ENCODE measurements at places on chromosomes 1 and 21.

DNA sequence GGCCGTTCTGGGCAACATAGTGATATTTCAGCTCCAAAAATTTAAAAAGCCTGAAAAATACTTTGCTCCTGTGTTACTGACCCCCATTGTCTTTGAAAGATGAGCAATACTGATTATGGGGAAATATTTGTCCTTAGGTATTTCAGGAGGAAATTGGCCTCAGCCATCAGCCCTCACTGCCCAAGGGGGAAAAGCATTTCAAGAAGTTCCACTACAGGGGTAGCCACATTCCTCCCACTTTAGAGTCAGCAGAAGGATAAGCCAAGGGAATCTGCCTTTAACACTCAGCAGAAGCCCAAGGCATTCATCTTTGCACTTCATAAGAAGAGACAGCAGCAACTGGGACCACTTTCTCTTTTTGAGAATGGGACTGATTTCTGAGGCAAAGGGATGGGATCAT, 40.5 kb upstream of the ZNF326 start:
- no peak for DNase-seq

DNA sequence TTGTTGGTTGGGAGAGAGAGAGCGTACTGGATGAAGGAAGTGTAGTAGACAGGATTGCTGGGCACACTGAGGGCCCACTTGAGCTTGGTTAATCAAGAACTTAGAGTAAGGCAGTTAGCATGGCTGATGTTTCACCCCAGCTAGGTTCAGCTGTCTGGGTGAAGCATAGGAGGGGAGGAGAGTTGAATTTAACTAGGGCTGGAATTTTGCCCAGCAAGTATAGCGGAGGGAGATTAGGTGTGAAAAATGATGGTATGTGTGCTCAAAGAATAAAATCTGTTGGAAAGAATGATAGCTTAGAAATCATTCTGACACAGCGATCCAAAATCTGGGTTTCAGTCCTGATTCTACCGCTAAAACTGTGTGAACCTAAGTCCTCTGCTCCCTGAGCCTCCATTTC, 461.5 kb upstream of the PROX1 start:
- no peak for DNase-seq

DNA sequence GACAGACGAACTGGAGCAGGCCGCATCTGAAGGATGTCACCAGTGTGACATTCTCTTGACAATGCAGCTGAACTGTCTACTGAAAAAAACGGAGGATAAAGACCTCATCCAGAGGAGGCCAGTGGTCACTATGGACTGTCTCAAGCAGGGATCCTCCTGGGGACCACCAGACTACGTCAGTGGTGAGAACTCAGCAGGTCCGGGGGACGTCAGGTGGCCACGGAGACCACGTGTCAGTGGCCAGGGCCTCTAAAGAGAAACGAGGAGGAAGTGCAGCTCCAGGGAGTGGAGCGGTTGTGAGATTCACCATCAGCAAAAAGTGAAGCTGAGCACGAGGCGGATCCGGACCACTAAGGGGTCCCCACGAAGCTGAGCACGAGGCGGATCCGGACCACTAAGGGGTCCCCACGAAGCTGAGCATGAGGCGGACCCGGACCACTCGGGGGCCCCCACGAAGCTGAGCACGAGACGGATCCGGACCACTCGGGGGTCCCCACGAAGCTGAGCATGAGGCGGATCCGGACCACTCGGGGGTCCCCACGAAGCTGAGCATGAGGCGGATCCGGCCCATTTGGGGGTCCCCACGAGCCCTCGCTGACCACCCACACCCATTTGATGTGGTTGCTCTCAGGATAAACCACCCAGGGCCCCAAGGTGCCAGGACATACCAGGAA, 13.5 kb upstream of the TMEM240 start:
- DNase-seq: no peak

DNA sequence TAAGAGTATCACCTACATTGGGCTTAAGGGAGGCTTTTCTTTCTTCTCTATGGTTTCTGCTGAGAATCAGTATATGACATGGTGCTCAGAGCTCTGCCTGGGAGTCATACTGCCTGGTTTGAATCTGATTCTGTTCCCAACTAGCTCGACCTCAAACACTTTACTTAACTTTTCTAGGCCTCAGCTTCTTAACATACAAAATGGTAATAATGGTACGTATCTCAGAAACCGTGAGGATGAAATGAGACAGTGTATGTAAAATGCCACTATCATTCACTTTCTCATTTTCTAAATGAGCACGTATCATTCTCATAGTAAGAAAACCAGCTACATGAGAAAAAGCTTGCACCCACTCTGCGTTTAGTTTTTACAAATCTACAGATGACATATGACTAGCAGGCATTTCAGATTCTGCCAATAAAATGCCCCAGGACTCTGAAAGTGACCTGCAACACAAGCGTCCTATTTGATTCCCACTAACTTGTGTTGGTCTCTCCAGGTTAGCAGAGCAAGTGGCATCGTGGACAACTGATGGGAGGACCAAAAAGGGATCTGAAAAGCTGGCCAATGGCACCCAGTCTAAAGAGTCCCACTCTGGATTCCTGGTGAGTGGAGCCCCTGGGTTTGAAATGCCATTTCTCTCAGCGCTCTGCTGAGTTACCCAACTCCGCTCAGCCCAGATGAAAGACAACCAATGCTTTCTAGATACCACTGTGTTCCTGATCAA, 6.1 kb downstream of the CTNNBIP1 start:
- peak; percentile 48 for DNase-seq

- peak; percentile 54 for DNase-seq
Observed at GRCh38 chr1:28172713-28173150, 3.8 kb downstream of the PTAFR start.

DNA sequence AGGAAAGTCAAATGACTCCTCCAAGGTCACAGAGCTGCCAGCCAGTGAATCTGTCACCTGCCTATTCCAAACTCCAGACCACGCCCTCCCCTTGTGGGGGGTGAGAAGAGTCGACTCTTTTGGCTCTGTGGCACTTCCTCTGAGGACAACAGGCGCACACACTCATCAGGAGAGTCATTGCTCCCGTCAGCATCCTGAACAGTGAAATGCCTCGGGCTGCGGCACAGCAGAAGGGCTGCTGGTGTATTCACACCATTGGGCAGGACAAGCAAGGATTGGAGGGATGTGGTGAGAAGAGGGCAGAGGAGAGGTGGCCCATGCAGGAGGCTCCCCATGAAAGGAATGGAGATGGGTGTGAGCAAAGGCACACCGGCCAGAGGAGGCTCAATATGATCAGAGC, 239.0 kb downstream of the TOMM20 start:
- DNase-seq: no peak

DNA sequence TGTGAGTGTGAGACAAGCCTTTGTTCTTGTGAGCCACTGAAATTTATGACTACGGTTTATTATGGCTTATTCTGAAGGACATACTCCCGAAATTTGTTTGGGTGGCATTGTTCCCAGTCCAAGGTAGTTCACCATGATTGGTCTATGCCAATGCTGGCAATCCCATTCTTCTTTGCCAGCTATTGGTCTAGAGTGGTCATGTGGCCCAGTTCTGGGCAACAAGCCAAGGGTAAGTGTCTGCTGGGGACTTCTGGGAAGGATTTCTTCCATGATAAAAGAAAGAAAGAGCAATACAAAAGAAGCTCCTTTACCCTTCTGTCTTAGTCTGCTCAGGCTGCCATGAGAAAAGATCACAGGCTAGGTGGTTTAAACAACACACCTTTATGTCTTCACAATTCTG, 201.6 kb downstream of the SLC35F3 start:
- no peak for DNase-seq

- DNase-seq: no peak
Observed at GRCh38 chr21:41832596-41833496, 46.3 kb downstream of the PRDM15 start.

DNA sequence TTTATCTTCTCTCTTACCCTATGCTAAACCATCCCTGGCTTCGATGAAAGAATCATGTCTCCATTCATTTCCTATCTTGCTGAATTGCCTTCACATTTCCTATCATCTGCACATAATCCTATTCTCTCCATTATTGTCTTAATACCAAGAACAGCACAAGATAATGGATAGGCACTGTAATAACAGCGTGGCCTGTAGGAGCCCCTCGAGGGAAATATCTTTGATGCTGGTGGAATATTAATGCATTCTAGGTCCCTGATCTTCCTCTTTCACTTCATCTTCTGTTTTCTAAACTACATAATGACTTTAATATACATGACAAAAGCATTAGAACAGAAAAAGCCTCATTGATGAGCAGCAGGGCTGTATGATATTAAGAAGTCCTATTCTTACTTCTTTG, 720.6 kb downstream of the RWDD3 start:
- DNase-seq: no peak

GRCh38 chr1:231836227-231836893, 209.8 kb downstream of the DISC1 start:
- no peak for DNase-seq

DNA sequence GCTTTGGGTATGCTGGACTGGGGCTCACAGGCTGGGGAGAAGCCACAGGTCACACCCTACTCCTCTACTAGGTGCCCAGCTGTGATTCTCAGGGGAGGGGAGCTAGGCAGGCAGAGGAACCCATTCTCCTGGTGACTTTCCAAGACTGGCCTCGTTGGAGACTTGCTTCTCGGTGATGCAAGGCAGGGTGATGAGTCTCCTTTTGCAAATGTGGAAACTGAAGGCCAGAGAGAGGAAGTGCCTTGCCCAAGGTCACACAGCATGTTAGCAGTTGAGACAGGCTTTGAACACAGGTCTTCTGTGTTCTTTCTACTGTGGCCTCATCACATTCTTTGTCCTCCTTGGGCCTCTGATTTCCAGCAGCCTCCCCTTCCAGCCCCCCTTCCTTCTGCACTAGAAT, 20.5 kb upstream of the C1QA start:
- no peak for DNase-seq

GRCh38 chr1:1973716-1974642, 29.6 kb downstream of the CFAP74 start:
- no peak for DNase-seq

DNA sequence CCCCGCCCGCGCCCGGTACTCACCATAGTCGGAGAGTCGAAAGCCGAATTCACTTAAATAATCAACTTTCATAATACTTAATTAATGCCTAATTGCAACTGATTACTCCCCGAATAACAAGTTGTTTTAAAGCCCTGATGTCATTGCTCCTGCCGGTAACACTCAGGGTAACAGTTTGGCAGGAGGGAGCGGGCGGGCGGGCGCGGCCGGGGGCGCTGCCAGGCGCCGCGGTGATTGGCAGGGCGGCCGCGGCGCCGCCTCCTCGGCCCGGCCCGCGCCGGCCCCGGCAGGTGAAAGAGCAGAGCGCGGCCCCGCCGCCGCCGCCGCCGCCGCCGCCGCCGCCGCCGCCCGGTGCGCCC, 102.2 kb downstream of the CASZ1 start:
- peak; percentile 61 for DNase-seq

GRCh38 chr1:20284625-20285024, 6.0 kb upstream of the VWA5B1 start:
- DNase-seq: no peak

DNA sequence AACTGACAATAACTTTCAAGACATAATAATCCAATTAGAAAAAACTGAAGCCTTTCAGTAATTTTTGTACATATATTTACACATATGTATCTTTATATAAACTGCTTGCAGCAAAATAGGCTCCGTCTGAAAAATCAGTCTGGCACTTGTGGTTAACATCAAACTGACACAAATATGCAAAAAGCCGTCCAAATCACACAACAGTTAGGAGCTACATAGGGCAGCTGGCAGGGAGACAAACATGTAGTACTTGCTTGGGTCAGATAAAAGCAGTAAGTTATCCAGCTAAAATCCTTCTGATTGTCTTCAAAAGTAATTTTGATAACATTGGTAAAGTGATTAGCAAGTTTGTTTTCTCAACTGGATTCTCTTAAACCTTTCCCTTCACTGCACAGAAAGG, 14.7 kb upstream of the GUCA2A start:
- DNase-seq: no peak

All from activated T-cell treated with anti-CD3 and anti-CD28 coated beads, Interleukin-2, amount 50 U/mL, for 48 hours (primary cell).